Neural crest cell (in vitro differentiated cells): ENCODE measurements at places on chromosomes 1 and 21. TPM values are rescaled to one million over a fixed set of nuclear protein-coding genes. Genes with fewer than 3 reads are reported as not detected.

GRCh38 chr1:214281021-214281719 is at the start of gene SMYD2:
Gene SMYD2 (plus strand): TSS chr1:214281159. CDS start chr1:214281255, 96 bp downstream.
- H3K36me3 ChIP-seq = peaks cover 10% of the 10 kb centered on the region
- H3K27me3 ChIP-seq = no peaks in the 10 kb centered on the region
- H3K4me1 ChIP-seq = peaks cover 43% of the 10 kb centered on the region
- peak within 1 kb of the TSS; percentile 93 for H3K4me3 ChIP-seq
- peak; percentile 58 for DNase-seq

Gene ADAMTS5
- 0.34 and 0.40 TPM in 2 replicates for total RNA-seq

DNA sequence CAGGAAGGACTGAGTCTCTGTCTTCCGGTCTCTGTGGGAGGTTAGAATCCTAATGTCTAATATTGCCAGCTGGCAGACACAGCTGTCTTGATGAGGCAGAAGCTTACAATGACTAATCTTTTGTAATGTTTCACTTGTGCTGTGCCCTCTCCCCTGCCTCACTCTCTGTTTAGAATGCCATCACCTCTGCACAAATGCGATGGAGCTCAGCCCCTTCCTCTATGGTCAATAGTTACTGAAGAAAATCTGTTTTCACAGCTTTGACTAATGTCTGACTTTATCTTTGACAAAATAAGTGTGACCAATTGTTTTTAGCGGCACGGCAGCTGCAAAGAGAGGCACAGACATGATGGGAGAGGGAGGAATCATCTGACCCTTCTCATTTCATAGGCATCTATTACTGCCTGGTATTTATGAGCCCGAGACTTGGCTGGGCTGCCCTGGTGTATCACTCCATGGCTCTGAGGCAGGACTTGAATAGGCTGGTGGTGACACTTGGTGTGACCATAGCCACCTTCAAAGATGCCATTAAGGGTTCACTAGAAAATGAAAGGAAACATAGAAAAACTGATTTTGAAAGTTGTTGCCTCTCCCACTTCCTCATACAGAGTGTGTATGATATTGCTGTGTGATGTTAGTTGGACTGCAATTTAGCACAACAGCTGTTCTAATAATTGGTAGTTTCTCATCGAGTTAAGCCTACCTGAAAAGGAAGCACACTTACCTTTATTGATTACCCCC is 163.2 kb upstream of the NBPF11 start:
- no peak overlapping the region for H3K4me3 ChIP-seq
- peaks cover 58% of the 10 kb centered on the region for H3K27me3 ChIP-seq
- H3K4me1 ChIP-seq = no peaks in the 10 kb centered on the region
- no peak for DNase-seq
- no peak overlapping the region for H3K27ac ChIP-seq

Gene FOXD3
- total RNA-seq = 42.5 and 46.9 TPM in 2 replicates

Gene KPRP
- not detected in 2 replicates for total RNA-seq

- peaks cover 9% of the 10 kb centered on the region for H3K4me1 ChIP-seq
- no peak for DNase-seq
- H3K27ac ChIP-seq = no peak overlapping the region
- H3K4me3 ChIP-seq = no peak overlapping the region
Observed at GRCh38 chr21:43956019-43956669, 56.0 kb upstream of the TRAPPC10 start.

Gene PLPPR5
- 0.07 and 0.11 TPM in 2 replicates for total RNA-seq

DNA sequence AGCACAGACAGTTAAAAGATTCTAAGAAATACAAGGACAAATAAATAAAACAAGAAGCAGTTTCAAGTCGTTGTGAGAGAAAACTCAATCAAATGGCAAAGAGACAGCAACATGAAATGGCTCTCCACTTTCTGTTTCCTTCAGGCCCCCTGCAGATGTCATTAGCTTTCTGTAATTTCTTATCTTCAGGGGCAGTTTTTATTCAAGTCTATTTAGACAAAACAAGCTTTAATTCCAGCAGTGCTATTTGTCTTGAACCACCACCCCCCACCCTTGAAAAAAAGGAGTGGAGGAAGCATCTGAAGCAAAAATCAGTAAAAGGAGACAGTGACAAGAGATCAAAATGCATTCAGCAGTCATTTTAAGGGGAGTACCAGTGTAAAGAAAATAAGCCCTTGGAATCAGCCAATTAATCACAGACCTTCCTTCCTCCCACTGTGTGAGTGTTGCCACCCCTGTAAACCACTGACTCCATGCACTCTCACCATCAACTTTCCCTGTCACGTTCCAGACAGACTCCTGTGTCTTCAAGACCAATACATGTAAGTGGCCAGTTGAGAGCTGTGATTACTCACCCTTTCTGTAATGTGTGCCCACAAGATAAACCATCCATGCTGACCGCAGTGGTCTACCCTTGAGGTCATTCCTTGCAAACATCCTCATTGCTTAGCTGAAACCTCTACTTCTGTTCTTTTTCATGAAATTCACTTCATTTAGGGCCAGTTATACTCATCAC is 136.1 kb upstream of the HOOK1 start:
- DNase-seq = no peak
- no peaks in the 10 kb centered on the region for H3K27me3 ChIP-seq
- no peaks in the 10 kb centered on the region for H3K36me3 ChIP-seq
- peaks cover 73% of the 10 kb centered on the region for H3K4me1 ChIP-seq

Gene LEMD1
- total RNA-seq = 10.2 and 10.7 TPM in 2 replicates

Gene TFF1
- not detected in 2 replicates for total RNA-seq

Gene SRP9
- total RNA-seq = 480 and 482 TPM in 2 replicates

Gene CCDC30
- total RNA-seq = 6.9 and 7.5 TPM in 2 replicates

- no peak overlapping the region for H3K4me3 ChIP-seq
- H3K36me3 ChIP-seq = peaks cover 10% of the 10 kb centered on the region
- H3K4me1 ChIP-seq = peaks cover 10% of the 10 kb centered on the region
- no peak overlapping the region for H3K27ac ChIP-seq
Observed at GRCh38 chr1:67691712-67692111, 6.7 kb downstream of the GADD45A start.

Gene FAM131C
- 0.48 and 0.68 TPM in 2 replicates for total RNA-seq

- H3K4me1 ChIP-seq = no peaks in the 10 kb centered on the region
- H3K27me3 ChIP-seq = no peaks in the 10 kb centered on the region
- H3K27ac ChIP-seq = no peak overlapping the region
- peaks cover 16% of the 10 kb centered on the region for H3K36me3 ChIP-seq
- H3K4me3 ChIP-seq = no peak overlapping the region
Observed at GRCh38 chr1:70429219-70429618, 18.2 kb downstream of the CTH start.

GRCh38 chr1:208892147-208892546 is 648.0 kb upstream of the PLXNA2 start:
- no peaks in the 10 kb centered on the region for H3K27me3 ChIP-seq
- H3K36me3 ChIP-seq = no peaks in the 10 kb centered on the region
- H3K27ac ChIP-seq = no peak overlapping the region
- peaks cover 6% of the 10 kb centered on the region for H3K4me1 ChIP-seq

DNA sequence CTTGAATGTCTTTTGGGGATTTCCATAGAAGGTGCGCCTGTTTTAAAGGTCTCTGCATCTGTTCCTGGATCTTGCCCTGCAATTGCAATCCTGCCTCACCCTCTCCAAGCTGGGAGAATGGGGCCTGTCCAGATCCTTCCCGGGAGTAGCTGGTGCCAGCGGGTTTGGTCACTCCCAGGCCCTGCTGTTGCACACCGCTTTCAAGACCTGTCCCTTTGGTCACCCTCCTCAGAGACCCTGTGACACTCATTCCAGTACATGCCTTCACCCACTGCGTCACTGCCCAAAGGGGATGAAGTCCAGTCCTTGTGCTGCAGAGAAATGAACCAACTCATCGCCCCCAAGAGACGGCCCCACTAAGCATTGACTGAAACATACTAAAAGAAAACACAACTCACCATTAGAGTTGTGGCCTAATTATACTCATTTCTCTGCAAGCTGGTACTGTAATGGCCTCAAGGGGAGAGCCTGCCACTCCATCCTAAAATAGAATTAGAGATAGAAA is 1.9 kb upstream of the IRF2BP2 start:
- no peak for DNase-seq
- H3K4me3 ChIP-seq = peak overlapping the region; percentile 92
- peaks cover 6% of the 10 kb centered on the region for H3K27me3 ChIP-seq
- H3K27ac ChIP-seq = no peak overlapping the region
- H3K4me1 ChIP-seq = peaks cover 53% of the 10 kb centered on the region

Gene OR6N1
- not detected in 2 replicates for total RNA-seq

DNA sequence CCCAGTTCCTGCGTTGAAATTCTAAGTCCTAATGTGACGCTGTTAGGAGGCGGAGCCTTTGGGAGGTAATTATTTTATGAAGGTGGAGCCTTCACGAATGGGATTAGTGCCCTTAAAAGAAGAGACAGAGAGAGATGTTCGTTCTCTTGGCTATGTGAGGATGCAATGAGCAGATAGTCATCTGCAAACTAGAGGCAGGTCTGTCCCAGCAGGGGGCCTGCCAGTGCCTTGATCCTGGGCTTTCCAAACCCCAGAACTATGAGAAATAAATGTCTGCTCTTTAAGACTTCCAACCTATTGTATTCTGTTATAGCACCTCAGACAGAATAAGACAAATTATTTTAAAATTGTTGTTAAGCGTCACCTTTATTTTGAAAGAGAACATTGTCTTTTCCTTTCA is 123.1 kb upstream of the KCNJ6 start:
- peaks cover 5% of the 10 kb centered on the region for H3K4me1 ChIP-seq
- H3K36me3 ChIP-seq = no peaks in the 10 kb centered on the region
- DNase-seq = no peak

DNA sequence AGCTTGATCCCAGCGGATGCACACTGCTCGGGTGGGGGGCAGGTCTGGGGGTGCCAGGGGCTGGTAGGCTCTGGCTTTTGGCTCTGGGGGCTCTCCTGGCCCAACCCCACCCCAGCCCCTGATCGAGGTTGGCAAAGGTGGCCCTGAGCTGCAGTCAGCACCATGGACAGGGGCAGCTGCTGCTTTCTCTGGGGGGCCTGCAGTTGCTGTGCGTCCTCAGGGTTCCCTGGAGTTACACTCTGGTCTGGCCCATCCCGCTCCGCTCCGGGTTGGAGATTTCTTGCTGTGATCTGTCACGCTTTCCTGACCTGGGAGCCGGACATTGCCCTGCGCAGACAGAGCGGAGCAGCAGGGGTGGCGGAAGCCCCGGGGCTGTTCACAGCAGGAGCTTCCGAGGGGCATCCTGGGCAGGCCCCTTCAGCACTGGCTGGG is 8.0 kb upstream of the PLCH2 start:
- no peak overlapping the region for H3K27ac ChIP-seq
- peaks cover 14% of the 10 kb centered on the region for H3K27me3 ChIP-seq
- no peaks in the 10 kb centered on the region for H3K36me3 ChIP-seq
- peak; percentile 65 for DNase-seq
- peaks cover 4% of the 10 kb centered on the region for H3K4me1 ChIP-seq

DNA sequence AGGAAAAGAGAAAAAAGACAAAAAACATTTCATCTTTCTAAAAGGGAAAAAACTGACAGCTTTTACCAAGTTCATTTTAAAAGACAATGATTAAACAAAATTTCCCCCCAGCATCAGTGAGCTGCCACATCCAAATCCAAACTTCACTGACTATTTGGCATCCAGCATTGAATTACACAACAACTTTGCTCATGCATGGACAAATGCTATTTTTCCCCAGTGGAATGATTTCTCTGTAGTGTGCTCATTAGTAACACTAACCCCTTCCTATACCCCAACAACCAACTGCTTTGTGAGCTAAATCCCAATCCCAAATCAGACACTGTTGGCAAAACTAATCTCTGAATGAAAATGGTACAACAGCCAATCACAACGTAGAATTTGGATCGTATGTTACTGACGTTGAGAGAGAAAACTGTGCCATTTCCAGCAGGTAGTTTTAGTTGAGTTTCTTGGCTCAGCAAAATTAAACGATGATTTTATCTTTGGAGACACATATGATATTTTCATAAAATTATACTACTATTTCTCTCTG is 37.9 kb downstream of the PIK3R3 start:
- DNase-seq = no peak
- H3K36me3 ChIP-seq = peaks cover 29% of the 10 kb centered on the region
- no peak overlapping the region for H3K4me3 ChIP-seq
- H3K27ac ChIP-seq = no peak overlapping the region
- peaks cover 8% of the 10 kb centered on the region for H3K4me1 ChIP-seq

GRCh38 chr1:174209347-174210187 is 50.2 kb downstream of the RABGAP1L start:
- H3K4me3 ChIP-seq = no peak overlapping the region
- H3K27ac ChIP-seq = no peak overlapping the region
- H3K36me3 ChIP-seq = peaks cover 28% of the 10 kb centered on the region
- no peaks in the 10 kb centered on the region for H3K27me3 ChIP-seq

Gene LCE1B
- total RNA-seq = not detected in 2 replicates

Gene MATN1
- 0.32 and 0.54 TPM in 2 replicates for total RNA-seq

DNA sequence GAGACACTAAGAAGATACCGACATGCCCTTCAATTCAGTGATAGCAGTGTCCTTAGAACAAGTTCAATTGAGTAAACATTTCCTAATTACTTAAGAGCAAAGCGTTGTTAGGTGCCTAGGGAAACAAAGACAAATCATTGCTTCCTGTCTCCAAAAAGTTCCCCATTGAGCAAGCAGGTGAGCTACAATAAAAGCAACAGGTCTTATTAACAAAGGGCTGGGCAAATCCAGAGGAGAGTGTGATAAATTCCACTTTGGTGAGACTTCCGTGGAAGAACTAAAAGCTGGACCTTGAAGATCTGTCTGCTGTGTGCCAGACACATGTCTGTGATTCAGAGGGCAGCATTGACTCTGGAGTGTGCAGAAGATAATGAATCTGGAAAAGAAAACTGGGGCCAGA is 1.9 kb upstream of the TUT4 start:
- no peak for DNase-seq
- H3K36me3 ChIP-seq = no peaks in the 10 kb centered on the region
- peaks cover 22% of the 10 kb centered on the region for H3K4me1 ChIP-seq
- H3K27ac ChIP-seq = no peak overlapping the region

Gene KRTAP13-2
- not detected in 2 replicates for total RNA-seq

DNA sequence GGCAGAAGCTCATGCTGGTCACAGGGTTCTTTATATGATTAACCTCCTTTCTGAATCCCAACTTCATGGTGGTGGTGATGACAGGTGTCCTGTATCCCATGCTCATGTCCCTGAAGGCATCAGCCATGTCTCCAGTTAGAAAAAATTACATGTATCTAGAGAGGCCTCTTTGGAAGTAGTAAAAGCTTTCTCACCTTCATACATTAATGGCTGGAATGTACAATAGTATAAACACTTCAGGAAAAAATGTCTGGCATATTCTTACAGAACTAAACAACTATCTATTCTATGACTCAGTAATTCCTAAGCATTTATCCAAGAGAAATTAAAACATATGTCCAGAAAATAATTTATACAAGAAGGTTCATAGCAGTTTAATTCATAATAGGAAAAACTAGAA is 34.0 kb downstream of the ADAM30 start:
- H3K27me3 ChIP-seq = peaks cover 9% of the 10 kb centered on the region
- H3K4me1 ChIP-seq = no peaks in the 10 kb centered on the region
- DNase-seq = no peak
- no peaks in the 10 kb centered on the region for H3K36me3 ChIP-seq

GRCh38 chr1:43618521-43619313 is 31.2 kb upstream of the KDM4A start:
- H3K4me3 ChIP-seq = no peak overlapping the region
- H3K4me1 ChIP-seq = no peaks in the 10 kb centered on the region
- H3K27ac ChIP-seq = no peak overlapping the region
- H3K36me3 ChIP-seq = peaks cover 3% of the 10 kb centered on the region
- H3K27me3 ChIP-seq = no peaks in the 10 kb centered on the region

Gene F3
- total RNA-seq = 4.4 and 4.6 TPM in 2 replicates
